NCI-H2227 treated with DMSO at 0.1 percent for 48 hours (cell line): ENCODE measurements at places on chromosomes 6 and 20.

DNA sequence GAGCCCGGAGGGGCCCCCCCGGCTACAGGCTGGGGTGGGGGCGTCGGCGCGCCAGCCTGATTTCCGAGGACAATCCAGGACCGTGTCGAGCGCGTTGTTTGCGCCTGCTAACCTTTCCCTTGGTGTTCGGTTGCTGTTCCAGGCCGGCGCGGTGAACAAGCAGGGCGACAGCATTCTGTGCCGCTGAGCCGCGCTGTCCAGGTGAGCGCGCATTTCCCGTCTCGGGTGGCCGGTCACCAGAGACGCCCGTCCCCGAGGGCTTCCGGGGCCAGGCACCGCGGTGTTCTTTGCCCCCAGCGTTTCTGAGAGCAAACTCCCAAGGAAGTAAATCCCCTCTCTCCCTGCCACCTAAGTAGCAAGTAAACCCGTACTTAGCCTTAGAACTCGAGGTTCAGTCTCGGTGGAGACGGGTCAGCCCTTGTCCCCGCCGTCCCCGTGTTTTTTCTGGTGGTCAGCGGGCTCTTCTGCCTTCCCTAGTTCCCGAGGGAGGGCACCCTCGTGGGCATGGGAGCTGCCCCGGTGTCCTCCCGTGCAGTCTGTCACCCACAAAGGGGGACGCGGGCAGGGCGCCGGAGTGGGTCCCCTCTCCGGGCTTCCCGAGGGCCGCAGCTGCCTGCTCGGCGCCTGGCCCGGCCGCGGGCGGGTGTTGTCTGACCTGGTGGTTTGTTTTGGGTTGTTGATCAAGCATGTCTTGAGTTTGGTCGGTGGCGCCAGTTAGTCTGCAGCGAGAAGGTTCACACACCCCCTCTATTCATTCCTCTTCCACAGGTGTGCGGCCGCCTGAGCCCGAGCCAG, 1.5 kb downstream of the ID4 start:
- DNase-seq = peak; percentile 36

GRCh38 chr20:9517297-9518162, 3.1 kb downstream of the LAMP5 start:
- no peak for DNase-seq

DNA sequence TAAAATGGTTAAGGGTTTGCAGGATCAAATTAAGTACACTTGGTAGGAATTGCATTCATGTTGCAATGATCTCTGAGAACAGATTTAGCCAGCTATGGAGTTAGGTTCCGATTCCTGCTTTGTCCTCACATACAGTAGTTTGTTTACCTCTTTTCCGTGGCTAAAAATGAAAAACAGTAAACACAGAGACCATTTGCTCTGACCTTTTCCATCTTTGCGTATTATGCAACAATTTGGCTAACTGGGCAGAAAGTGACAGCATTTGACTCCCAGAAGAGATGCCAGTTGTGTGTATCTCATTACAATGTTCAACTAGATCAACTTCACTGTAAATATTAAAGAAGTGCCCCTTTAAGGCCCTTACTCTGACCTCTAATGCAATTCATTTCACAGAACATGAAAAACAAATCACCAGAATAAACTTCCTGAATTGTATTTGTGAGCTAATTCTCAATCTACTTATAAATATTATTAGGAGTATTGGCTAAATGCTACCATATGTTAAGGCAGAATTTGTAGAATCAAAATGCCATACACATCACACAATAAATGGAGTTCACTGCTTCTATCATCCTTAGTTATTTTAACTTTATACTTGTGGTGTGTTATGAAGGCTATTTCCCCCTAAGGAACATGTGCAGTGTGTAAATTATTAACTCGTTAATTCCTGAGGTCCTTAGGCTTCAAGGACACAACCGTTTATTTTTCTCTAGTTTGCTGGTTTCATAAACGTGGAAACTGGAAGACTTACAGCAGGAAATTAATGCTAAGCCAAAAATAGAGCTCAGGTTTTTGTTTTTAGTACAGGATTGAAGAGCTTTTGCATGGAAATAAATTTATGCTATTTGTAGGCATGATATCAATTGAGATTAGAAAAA, 380.7 kb upstream of the CITED2 start:
- no peak for DNase-seq

DNA sequence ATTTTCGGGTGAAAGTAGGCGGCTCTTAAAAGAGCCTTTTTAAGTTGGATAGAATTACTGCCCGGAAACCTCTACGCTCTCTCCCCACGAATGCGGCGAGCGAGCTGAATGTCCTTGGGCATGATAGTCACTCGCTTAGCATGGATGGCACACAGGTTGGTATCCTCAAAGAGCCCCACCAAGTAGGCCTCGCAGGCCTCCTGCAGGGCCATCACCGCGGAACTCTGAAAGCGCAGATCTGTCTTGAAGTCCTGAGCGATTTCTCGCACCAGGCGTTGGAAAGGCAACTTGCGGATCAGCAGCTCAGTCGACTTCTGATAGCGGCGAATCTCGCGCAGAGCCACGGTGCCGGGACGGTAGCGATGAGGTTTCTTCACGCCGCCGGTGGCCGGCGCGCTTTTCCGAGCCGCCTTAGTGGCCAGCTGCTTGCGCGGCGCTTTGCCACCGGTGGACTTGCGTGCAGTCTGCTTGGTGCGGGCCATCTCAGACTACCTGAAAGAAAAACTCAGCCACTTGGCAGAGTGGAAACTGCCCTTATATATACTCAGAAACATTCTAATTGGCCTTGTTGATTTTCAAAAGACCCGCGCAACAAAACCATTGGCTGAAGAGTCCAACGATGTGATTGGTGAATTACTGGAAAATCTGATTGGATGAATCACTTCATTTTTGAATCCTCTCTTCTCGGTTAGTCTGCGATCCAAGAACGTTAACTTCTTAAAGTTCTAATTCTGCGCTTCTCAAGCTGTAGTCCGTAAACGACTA, 93.9 kb upstream of the BTN3A2 start:
- DNase-seq = peak; percentile 95
